ENCODE measurements at places on chromosomes 2 and 18. TPM values are rescaled to one million over a fixed set of nuclear protein-coding genes. Genes with fewer than 3 reads are reported as not detected.

The FAM110C gene
- 21.8 TPM for total RNA-seq

The HRH4 gene
- not detected for total RNA-seq

The SERPINB12 gene
- not detected for total RNA-seq

The CASP10 gene
- total RNA-seq: 16.6 TPM

The MARCHF4 gene
- total RNA-seq: not detected

The INHA gene
- total RNA-seq: 0.78 TPM

The CLEC4F gene
- total RNA-seq: 1.2 TPM

The HAAO gene
- 14.1 TPM for total RNA-seq

The PPP1R1C gene
- 2.0 TPM for total RNA-seq

The SOWAHC gene
- total RNA-seq: 19.6 TPM

The CYS1 gene
- total RNA-seq: 4.0 TPM

The RAD51AP2 gene
- not detected for total RNA-seq

The RPIA gene
- total RNA-seq: 21.7 TPM

The B3GNT7 gene
- 2.2 TPM for total RNA-seq

The SUMO1 gene
- total RNA-seq: 83.7 TPM

The GCG gene
- not detected for total RNA-seq

The DYSF gene
- total RNA-seq: 15.2 TPM

The PRSS56 gene
- total RNA-seq: not detected

The PSMA8 gene
- not detected for total RNA-seq

The PROM2 gene
- total RNA-seq: 176 TPM

The GATA6 gene
- 12.6 TPM for total RNA-seq

The GNAL gene
- total RNA-seq: 19.4 TPM

The PLEK gene
- total RNA-seq: 3.7 TPM

The NEURL3 gene
- total RNA-seq: 0.70 TPM

The FBXO48 gene
- 0.96 TPM for total RNA-seq

The PKDCC gene
- total RNA-seq: 60.4 TPM

The RRM2 gene
- total RNA-seq: 2.2 TPM

The SIX3 gene
- total RNA-seq: not detected

The FOXD4L1 gene
- 0.39 TPM for total RNA-seq

The TUBB8B gene
- not detected for total RNA-seq

The UGT1A10 gene
- 3.0 TPM for total RNA-seq

The COX7A2L gene
- total RNA-seq: 89.9 TPM

The CABYR gene
- total RNA-seq: 6.7 TPM

The RFTN2 gene
- 7.0 TPM for total RNA-seq

The SERPINE2 gene
- 10.9 TPM for total RNA-seq

The ANO7 gene
- total RNA-seq: 1.4 TPM

The ACVR1C gene
- total RNA-seq: 0.81 TPM

The NLRC4 gene
- 0.65 TPM for total RNA-seq

The MPP4 gene
- not detected for total RNA-seq

The DSC2 gene
- total RNA-seq: 5.1 TPM

The DSEL gene
- 6.3 TPM for total RNA-seq

The CXXC1 gene
- total RNA-seq: 119 TPM

The SNED1 gene
- 41.8 TPM for total RNA-seq

The CCDC85A gene
- total RNA-seq: 1.5 TPM

The ITGB6 gene
- total RNA-seq: 96.3 TPM

The GPR75 gene
- total RNA-seq: 4.4 TPM

The NDC80 gene
- 0.91 TPM for total RNA-seq

The SFTPB gene
- total RNA-seq: 1.7 TPM

The ESPNL gene
- total RNA-seq: 2.4 TPM

The SRD5A2 gene
- total RNA-seq: 0.65 TPM

The UGT1A8 gene
- 4.4 TPM for total RNA-seq

The IL36A gene
- total RNA-seq: not detected

The SLC4A5 gene
- 7.2 TPM for total RNA-seq

The GKN1 gene
- total RNA-seq: not detected

The NXPH2 gene
- total RNA-seq: not detected

The ZBTB7C gene
- total RNA-seq: 72.1 TPM

The HS6ST1 gene
- 56.0 TPM for total RNA-seq
